ENCODE measurements at places on chromosomes 2 and 18.

DNA sequence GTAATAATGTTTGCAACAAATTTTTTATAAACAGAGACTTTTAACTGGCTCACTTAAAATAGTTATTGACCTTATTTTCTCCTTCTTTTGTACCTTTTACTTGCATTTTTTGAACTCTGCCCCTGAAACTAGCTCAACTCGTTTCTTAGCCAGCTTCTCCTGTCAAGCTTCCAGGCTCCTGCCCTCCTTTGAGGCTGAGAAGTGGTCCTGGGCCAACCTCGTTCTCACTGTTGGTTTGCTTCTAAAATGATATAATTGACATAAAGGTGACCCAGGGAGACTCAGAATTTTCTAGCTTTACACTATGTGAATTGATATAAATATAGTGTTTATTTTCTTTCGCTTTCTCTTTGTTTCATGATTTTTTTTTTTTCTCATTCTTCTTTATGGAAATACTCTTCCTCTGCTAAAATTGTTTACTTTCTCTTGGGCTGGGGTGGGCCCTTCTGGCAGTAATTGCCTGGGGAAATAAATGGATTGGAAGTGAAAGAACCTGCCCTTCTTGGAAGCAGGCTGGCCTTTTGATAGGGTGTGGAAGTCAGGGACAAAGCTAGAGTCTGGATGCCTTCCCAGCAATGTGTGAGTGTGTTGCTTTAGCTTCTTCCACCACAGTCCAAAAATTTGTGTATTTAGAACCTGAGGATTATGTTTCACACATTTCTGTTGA, 30.7 kb downstream of the GPD2 start:
- no peak for DNase-seq

DNA sequence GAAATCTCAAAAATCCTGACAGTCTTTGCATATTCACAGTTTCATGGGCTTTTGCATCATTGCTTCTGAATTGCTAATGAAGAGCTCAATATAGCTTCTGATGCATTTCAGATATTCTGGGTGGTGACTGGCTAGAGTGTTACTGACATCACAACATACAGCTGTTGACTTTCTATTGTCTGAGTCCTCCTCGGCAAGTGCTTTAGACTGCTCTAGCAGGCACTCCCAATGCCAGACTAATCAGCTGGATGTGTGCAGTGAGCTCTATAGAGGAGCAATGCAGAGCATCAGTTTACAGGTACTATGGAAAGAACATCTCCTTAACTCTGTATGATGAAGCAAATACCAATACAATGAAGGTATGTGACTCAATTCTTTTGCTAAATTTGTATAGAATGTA, 54.9 kb downstream of the R3HDM1 start:
- no peak for DNase-seq

GRCh38 chr2:65231121-65231520, 3.5 kb downstream of the ACTR2 start:
- DNase-seq: no peak

GRCh38 chr2:61938511-61938910, 33.0 kb downstream of the COMMD1 start:
- DNase-seq: no peak
